ENCODE measurements at places on chromosomes 3 and 15.
A peak's percentile ranks its signal among the peaks of the same experiment; 100 is the strongest.

DNA sequence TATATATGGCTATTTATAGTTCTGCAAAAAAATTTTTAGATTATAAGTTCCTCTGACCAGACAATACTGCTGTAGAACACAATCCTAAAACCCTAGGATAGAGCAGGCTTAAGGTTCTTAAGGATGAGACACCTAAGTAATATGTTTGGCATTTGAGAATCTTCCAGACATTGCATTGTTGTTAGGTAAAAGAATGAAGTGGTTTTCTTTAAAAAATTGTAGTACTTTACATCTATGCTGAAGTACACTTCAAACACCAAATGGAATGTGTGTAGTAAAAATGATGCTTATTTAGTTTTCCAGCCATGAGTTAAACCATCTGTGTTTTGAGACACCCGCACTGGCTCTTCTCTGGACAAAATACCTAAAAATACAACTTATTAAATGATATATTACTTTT, 857.7 kb downstream of the OTOL1 start:
- DNase-seq: no peak

- no peak for DNase-seq
Observed at GRCh38 chr15:42060797-42061196, 33.6 kb downstream of the PLA2G4D start.

- no peak for DNase-seq
Observed at GRCh38 chr3:169103951-169104941, 559.3 kb downstream of the MECOM start.

DNA sequence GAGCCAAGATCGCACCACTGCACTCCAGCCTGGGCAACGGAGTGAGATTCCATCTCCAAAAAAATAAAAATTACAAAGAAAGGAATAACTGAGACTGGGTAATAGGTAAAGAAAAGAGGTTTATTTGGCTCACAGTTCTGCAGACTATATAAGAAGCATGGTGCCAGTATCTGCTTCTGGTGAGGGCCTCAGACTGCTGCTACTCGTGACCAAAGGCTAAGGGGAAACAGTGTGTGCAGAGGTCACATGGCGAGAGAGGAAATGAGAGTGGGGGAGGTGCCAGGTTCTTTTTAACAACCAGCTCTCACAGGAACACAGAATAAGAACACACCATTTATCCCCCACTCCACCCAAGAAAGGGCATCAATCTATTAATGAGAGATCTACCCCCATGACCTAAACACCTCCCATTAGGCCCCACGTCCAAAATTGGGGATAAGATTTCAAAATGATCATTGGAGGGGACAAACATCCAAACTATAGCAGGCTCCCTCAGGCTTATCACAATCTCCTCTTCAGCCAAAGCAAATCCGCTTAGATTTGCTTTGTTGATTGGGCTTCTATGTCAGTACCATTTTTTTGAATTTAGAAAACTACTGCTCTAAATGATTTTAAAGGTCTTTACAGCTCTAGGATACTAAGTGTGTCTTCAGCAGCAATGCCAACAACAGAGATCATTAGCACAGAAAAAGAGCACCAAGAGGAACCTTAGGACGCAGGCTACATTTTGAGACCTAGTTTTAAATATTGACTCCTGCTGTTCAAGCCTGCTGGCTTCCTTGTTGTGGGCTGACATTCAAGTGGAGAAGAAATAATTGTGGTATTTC, 84.2 kb upstream of the TBL1XR1 start:
- no peak for DNase-seq

- no peak for DNase-seq
Observed at GRCh38 chr3:156606729-156607128, 51.8 kb upstream of the SSR3 start.

DNA sequence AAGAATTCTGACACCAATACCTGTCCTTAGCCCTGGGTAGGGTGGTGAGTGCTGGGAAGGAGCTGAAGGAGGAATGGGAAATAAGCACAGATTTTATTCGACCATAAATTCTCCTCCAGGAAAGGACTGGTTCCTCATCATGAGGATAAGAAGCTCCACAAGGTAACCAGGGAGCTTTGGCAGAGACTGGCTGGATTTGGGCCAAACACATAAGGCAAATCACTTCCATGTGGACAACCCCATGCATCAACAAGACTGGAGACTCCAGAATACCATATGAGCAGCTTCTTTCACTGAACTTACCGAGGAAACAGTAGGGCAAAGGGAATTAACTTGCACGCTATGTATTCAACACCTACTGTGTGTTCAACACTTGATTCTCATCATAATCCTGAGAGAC, 312.5 kb downstream of the NTRK3 start:
- no peak for DNase-seq

GRCh38 chr3:150349314-150350097, 58.6 kb upstream of the TSC22D2 start:
- DNase-seq: no peak

- peak; percentile 18 for DNase-seq
Observed at GRCh38 chr3:38521391-38521987, 25.3 kb downstream of the EXOG start.

GRCh38 chr3:148607491-148607890, 90.2 kb upstream of the AGTR1 start:
- no peak for DNase-seq

DNA sequence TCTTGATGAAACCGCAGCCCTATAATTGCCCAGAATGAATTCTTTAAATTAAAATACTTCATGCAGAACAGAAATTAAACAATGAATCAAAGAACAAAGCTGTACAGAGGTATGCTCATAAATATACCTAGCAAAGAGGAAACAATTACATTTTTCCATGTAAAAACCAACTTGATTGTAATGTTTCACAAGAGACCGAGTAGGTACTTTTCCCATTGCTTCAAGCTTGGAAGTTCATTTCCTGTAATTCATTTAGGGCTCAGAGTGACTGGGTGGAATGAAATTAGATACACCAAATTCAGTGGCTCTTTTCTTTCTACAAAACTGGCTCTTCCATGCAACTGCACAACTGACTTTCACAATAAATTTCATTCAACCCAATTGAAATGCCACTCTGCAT, 51.4 kb downstream of the FHIT start:
- DNase-seq: no peak

- no peak for DNase-seq
Observed at GRCh38 chr3:110969229-110970211, 102.1 kb upstream of the NECTIN3 start.

GRCh38 chr3:164657631-164658030, 420.7 kb downstream of the SI start:
- no peak for DNase-seq

- DNase-seq: no peak
Observed at GRCh38 chr3:195512798-195513345, 30.3 kb downstream of the PPP1R2 start.

DNA sequence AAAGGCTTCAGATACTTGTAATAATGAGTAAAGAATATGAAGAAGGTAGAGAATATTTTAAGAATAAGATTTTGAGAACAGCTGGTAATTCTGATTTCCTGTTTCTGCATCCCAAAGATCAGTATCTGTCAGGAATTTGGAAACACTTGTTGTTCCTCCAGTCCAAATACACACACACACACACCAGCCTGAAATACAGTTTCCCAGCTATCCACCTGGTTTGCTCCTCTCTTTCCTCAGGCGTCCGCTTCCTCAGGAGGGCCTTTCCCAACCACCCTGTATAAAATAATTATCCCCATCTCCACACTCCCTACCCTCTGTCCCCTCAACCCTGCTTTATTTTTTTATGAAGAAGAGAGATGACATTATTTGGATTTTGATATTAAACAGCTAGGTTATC, 2.0 kb upstream of the FSIP1 start:
- DNase-seq: no peak

DNA sequence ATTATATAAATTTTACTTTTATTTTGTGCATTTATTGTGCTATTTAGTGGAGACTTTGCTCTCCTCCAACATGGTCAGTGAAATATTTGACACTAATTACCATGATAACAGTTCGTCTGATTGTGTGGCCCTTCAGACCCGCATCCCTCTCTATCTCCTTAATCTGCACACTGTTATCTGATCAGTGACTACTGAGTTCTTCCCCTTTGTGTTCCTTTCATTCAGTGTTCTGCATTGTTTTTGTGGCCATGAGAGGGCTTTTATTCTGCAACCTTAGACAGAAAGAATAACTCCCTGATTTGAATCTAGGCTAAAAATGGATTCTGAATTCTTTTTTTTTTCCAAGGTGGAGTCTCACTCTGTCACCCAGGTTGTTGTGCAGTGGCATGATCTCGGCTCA, 11.9 kb upstream of the FMN1 start:
- DNase-seq: no peak

GRCh38 chr3:149507491-149508324, 33.2 kb downstream of the TM4SF4 start:
- no peak for DNase-seq

- DNase-seq: no peak
Observed at GRCh38 chr3:71728632-71729342, 3.6 kb upstream of the EIF4E3 start.

- no peak for DNase-seq
Observed at GRCh38 chr3:145079436-145079835, 1081.5 kb downstream of the PLOD2 start.

GRCh38 chr3:16264174-16264707, 502 bp downstream of the DPH3 start:
- DNase-seq: no peak

DNA sequence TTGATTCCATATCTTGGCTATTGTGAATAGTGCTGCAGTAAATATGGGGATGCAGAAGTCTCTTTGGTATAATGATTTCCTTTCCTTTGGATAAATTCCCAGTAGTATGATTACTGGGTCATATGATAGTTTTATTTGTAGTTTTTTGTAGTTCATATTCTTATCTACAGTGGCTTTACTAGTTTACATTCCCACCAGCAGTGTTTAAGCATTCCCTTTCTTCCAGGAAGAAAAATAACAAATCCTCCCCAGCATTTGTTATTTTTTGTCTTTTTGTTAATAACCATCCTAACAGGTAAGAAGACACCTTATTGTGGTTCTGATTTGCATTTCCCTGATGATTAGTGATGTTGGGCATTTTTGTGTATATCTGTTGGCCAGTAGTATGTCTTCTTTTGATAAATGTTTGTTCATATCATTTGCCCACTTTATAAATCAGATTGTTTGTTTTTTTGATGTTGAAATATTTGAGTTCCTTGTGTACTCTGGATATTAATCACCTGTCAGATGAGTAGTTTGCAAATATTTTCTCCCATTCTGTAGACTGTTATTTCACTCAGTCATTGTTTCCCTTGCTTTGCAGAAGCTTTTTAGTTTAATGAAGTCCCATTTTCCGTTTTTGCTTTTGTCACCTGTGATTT, 163.3 kb upstream of the THRB start:
- DNase-seq: no peak

DNA sequence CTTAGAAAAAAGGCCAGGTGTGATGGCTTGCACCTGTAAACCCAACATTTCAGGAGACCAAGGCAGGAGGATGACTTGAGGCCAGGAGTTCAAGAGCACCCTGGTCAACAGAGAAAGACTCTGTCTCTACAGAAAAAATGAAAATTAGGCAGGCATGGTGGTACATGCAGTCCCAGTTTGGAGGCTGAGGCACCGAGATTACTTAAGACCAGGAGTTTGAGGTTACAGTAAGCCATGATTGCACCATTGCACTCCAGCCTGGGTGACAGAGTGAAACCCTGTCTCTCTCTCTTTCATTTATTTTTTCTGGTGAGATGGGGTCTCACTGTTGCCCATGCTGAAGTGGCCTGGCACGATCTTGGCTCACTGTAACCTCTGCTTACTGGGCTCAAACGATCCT, 24.7 kb downstream of the IP6K1 start:
- DNase-seq: no peak

- DNase-seq: no peak
Observed at GRCh38 chr3:64488939-64489338, 198.9 kb downstream of the ADAMTS9 start.

- no peak for DNase-seq
Observed at GRCh38 chr3:23028294-23028693, 174.8 kb upstream of the UBE2E2 start.

DNA sequence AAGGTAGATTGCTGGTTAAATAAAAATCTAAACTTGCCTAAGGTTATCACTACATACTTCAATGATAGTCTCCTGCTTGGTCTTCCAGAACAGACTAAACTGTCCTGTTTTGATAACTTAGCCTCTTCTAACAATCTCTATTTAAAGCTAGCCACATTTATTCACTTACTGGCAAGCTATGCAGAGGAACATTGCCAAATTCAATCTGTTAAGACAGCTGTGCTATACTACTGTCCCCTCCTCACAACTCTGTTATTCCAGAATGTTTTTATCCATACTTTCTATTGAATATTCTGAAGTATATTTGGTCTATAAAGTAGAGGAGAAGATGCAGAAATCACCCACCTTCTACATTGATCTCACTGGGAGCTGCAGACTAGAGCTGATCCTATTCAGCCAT, 594.0 kb upstream of the CCDC54 start:
- no peak for DNase-seq

DNA sequence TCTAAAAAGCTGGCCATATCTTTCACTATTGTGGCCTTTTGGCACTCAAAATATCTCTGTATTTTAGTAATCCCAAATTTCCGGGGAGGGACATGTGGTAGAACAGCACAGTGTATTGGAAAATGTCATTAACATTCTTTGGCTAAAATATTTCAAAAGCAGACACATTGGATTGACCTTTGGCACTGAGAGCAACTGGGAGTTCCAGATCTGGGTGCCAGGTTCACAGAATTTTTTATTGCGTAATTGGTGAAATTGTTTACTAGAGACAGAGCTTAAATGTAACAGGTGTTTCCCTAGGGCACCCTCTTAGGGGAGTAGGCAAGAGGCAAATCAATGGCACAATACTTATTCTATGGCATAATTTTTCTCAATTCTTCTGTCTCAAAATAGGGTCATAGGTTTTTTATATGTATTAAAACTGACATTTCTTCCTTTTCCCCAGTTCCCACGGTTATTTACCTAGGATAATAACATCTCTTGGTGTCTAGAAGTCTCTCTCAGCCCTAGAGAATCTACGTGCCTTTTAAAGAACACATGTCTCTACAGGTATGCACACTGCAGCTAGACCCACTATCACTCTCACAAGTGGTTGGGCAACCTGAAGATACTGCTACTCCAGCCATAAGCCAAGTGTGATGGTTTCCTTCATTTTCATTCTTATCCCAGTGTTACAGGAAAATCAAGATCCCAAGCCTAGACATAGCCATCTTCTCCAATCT, 10.6 kb downstream of the RBMS3 start:
- DNase-seq: no peak

DNA sequence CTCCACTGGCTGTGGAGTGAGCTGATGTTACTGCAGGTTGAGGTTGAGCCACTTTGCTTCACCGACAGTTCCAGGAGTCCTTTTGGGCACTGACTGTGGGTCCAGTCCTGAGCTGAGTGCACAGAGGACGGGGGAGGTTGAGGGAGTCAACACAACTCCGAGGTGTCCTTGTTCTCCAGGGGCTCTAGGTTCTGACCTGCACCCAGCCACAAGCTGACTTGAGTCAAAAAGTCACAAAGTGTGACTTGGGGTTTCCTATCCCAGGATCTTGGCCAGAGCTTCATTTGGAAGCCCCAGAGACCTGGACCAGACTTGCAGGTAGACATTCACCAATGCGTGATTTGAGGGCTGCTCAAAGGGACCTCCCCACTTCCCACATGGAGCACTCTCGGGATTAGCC, 95.0 kb downstream of the FAM43A start:
- no peak for DNase-seq

- no peak for DNase-seq
Observed at GRCh38 chr3:179943117-179943880, 93.4 kb downstream of the PEX5L start.

GRCh38 chr15:67030036-67030762, 35.2 kb upstream of the SMAD3 start:
- no peak for DNase-seq

- DNase-seq: no peak
Observed at GRCh38 chr3:118501152-118501551, 533.5 kb downstream of the IGSF11 start.
